ENCODE measurements at places on chromosomes 7 and 10.

- DNase-seq, result no peak
Observed at GRCh38 chr10:64528294-64529002, 1007.2 kb downstream of the REEP3 start.

DNA sequence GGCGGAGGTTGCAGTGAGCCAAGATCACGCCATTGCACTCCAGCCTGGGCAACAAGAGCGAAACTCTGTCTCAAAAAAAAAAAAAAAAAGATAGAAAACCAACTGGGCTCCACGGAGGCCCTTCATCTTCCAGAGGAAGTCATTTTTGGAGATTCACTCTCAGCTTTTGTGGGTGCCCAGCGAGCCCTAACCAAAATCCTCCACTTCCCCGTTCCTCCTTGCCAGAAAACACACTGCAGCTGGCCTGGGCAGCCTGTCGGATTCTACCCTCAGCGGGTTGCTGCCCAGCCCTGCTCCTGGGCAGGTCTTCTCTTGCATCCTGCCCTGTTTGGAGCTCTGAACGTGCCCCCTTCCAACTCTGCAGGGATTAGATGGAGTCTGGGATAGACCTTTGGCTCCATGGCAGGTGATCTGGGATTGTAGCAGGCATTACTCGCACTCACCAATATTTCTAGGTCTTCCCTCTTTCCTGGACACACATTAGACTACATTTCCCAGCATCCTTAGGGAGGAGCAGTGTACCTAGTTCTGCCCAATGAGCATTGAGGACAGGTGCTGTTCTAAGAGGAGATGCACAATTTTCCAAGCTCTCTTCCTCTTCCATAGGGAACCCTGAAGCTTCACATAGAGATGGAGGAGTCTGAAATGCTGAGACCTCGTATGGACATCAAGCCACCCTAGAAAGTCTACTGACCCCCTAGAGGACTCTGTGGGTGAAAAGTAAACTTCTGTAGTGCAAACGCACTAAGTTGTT, 4.6 kb downstream of the GRID2IP start:
- no peak for DNase-seq

- DNase-seq, result no peak
Observed at GRCh38 chr7:128025819-128026218, 5.4 kb downstream of the LRRC4 start.

DNA sequence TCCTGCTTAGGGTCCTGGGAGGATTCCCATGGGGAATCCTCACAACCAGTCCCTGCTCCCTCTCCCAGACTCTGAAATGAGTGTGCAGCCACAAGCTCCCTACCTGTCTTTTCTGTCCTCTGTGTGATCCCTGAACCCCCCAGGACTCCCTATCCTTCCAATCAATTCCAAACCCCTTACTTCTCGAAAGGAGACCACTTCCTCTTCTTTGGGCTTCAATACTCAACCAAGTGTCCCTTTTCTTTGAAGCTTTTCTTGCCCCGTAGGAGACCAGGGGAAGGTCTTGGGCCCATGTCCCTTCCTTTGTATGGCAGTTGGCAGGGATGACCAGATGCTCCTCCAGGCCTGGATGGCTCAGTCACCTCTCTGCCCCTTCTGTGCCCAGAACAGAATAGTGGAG, 1.7 kb downstream of the AEBP1 start:
- DNase-seq, result no peak

GRCh38 chr10:100628061-100628460, 92.3 kb downstream of the HIF1AN start:
- DNase-seq, result no peak

DNA sequence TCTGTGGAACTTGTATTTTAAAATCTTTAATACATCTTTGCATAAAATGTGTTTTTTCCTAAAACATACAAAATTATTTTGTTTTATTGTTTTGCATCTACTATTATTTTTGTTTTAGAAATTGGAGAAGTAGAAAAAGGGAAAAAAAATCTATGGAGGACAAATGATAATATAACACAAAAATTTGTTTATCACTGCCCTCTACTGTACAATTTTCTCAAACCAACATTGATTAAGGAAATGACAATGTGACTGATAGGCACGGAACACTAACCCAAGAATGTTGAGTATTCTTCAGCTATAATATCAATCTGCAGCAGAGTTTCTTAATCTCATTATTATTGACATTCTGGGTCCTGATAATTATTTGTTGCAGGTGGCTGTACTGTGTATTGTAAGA, 9.5 kb upstream of the ING3 start:
- peak; percentile 55 for DNase-seq
